Activated naive CD4-positive, alpha-beta T cell treated with anti-CD3 and anti-CD28 coated beads for 36 hours (primary cell): ENCODE measurements at places on chromosomes 1 and 21. TPM values are rescaled to one million over a fixed set of nuclear protein-coding genes. Genes with fewer than 3 reads are reported as not detected.

DNA sequence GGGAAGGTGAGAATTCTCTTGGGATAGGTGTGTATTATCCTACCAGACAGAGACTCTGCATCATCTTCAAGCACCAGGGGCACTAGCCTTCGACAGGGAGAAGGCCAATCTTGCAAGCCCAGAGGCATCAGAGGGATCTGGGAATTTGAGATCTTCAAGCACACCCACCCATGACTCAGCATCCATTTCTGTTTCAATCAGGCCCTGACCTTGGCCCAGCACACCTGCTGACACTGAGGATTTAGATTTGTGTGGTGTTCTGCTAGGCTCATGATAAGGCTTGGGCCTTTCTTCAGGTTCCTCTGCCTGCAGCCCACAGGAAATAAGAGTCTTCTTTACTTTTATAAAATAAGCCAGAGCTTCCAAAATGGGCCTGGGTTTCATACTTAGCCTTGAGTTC is 6.6 kb upstream of the PCP4 start:
- no peak overlapping the region for H3K4me3 ChIP-seq
- no peak overlapping the region for H3K27ac ChIP-seq
- DNase-seq: no peak
- no peaks in the 10 kb centered on the region for H3K27me3 ChIP-seq
- H3K4me1 ChIP-seq: no peaks in the 10 kb centered on the region

DNA sequence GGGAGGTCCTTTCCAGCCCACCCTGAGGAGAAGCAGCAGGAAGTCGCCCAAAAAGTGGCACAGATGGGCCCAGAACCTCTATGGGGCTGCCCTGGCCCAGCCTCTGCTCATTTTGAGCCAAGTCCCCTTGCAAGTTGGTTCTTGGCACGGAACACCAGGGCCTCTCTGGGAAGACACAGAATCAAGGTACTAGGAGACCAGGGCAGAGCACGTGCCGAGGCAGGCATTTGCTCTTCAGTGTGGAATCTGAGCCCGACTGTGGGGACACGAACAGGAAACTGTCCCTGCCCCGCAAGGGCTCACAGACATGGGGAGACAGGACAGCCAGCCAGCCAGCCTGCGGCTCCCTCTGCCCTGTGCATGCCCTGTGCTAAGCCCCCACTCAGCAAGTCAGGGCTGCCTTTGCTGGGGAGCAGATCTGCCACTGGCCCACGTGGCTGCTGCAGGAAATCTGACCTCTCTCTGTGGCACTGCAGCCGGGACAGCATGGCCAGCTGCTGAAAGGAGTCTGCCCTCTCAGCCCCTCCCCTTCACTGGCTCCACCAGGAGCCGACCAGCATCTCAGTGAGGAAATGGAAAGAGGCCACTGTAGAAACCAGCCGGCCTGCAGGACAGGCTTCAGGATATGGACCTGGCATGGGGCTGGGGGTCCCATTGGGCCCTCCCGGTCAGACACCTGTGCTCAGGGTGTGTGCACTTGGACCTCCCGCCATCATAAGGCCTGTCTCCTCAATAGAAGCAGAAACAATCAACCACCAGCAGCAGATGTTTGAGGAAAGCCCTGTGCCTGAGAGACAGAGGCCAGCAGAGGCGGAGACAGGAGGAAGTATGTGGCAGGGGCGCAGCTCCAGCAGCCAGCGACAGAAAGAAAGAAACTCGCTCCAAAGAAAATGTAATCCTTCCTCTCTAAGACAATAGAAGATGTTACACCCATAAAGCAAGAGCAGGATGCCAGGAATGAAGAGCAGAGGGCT is 3.7 kb downstream of the ARHGEF16 start:
- peaks cover 1% of the 10 kb centered on the region for H3K4me1 ChIP-seq
- no peak overlapping the region for H3K27ac ChIP-seq
- no peak for DNase-seq

DNA sequence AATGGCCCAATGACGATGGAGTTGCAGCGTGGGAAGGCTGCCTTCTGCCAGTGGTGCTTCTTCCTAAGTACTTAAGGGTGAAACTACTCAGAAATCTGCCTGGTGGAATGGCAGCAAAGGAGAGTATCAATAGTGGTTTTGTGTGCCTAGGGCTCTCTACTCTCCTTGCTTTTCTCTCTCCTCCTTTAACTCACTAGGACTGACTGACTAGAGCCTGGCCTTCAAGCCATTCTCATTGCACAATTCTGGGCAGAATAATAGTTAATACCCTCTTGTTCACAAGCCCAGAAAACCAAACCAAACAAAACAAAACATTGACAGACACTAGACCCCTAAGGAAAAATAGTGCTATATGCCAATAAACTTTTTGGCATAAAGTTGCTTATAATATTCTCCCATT is 171.2 kb upstream of the PTGFR start:
- no peaks in the 10 kb centered on the region for H3K27me3 ChIP-seq
- H3K27ac ChIP-seq: no peak overlapping the region
- no peak for DNase-seq
- H3K36me3 ChIP-seq: no peaks in the 10 kb centered on the region

GRCh38 chr21:30434033-30434631 is 4.1 kb downstream of the KRTAP13-4 start:
- DNase-seq: peak; percentile 31
- no peaks in the 10 kb centered on the region for H3K36me3 ChIP-seq
- H3K4me3 ChIP-seq: no peak overlapping the region
- H3K27me3 ChIP-seq: peaks cover 10% of the 10 kb centered on the region
- no peaks in the 10 kb centered on the region for H3K4me1 ChIP-seq

DNA sequence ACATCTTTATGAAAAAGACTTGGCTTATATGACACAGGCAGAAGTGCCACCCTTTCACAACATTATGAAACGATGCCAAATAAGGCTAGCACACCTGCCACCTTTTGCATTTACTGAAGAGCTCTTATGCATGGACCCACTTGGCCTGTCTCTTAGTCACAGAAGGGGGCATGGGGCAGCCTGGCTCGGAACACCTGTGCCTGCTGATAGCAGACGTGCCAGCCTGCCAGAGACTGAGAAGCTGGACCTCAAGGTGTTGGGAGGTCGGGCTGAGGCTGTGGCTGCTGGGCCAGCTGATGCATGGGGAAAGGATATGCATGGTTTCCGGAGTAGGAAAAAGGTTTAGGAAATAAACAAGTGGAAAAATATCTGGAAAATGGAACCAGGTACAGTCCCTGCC is 21.5 kb downstream of the RCAN1 start:
- H3K36me3 ChIP-seq: no peaks in the 10 kb centered on the region
- H3K4me1 ChIP-seq: peaks cover 12% of the 10 kb centered on the region
- no peak for DNase-seq
- H3K27me3 ChIP-seq: no peaks in the 10 kb centered on the region
- H3K27ac ChIP-seq: no peak overlapping the region

DNA sequence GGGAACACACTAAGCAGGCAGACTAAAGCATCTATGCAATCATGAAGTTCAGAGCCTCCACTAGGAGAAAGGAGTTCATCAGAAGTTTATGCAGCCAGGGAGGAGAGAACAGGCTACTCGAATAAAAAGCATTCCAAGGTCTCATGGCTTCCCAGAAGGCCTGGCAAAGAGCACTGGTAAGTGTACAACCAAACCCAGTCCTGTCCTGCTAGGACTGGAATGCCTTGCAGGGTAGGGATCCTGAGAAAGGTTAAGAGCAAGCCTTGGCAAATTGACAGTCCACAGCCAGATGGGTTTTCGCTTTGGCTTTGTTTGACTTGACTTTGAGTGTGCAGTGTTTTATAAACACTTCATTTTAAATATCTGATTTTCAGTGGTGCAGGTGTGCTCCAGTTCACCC is 133.6 kb upstream of the ATP1B1 start:
- H3K4me1 ChIP-seq: no peaks in the 10 kb centered on the region
- DNase-seq: no peak
- no peak overlapping the region for H3K4me3 ChIP-seq
- H3K27me3 ChIP-seq: no peaks in the 10 kb centered on the region

- DNase-seq: no peak
- H3K4me3 ChIP-seq: no peak overlapping the region
- H3K27me3 ChIP-seq: no peaks in the 10 kb centered on the region
- no peak overlapping the region for H3K27ac ChIP-seq
- peaks cover 3% of the 10 kb centered on the region for H3K4me1 ChIP-seq
- no peaks in the 10 kb centered on the region for H3K36me3 ChIP-seq
Measured at GRCh38 chr1:153697191-153698019, 18.9 kb downstream of the NPR1 start.

GRCh38 chr1:192462616-192463015 is 113.0 kb upstream of the RGS1 start:
- no peak overlapping the region for H3K27ac ChIP-seq
- H3K4me1 ChIP-seq: no peaks in the 10 kb centered on the region
- peaks cover 31% of the 10 kb centered on the region for H3K27me3 ChIP-seq
- H3K4me3 ChIP-seq: no peak overlapping the region
- H3K36me3 ChIP-seq: no peaks in the 10 kb centered on the region

DNA sequence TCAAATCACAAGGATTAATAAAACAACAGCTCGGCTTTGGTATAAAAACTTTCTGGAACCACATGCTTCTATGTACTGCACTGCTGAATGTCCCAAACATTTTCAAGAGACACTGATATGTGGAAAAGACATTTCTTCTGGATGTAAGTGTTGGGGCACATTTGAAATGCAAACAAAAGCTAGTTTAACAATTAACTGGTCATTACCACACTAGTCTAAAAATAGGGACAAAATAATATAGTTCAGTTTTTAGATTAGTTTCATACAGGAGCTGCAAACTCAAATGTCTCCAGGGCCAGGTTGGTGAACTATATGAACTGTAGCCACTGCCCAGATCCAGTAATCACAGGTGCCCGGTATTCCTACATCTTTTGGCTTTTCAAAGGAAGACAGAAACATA is 3.2 kb downstream of the IL23R start:
- peak overlapping the region; percentile 99 for H3K27ac ChIP-seq
- H3K36me3 ChIP-seq: peaks cover 44% of the 10 kb centered on the region
- DNase-seq: no peak
- peaks cover 69% of the 10 kb centered on the region for H3K4me1 ChIP-seq
- peak overlapping the region; percentile 64 for H3K4me3 ChIP-seq

The CYP4Z1 gene
- not detected for total RNA-seq

The SEMA4A gene
- total RNA-seq: 17.5 TPM

The CLDN19 gene
- total RNA-seq: not detected

The PGBD5 gene
- total RNA-seq: not detected

The SCCPDH gene
- 24.3 TPM for total RNA-seq

The DCST1 gene
- not detected for total RNA-seq

The VSIG8 gene
- total RNA-seq: not detected

The C1orf185 gene
- total RNA-seq: not detected
